ENCODE measurements at places on chromosomes 6 and 20.

DNA sequence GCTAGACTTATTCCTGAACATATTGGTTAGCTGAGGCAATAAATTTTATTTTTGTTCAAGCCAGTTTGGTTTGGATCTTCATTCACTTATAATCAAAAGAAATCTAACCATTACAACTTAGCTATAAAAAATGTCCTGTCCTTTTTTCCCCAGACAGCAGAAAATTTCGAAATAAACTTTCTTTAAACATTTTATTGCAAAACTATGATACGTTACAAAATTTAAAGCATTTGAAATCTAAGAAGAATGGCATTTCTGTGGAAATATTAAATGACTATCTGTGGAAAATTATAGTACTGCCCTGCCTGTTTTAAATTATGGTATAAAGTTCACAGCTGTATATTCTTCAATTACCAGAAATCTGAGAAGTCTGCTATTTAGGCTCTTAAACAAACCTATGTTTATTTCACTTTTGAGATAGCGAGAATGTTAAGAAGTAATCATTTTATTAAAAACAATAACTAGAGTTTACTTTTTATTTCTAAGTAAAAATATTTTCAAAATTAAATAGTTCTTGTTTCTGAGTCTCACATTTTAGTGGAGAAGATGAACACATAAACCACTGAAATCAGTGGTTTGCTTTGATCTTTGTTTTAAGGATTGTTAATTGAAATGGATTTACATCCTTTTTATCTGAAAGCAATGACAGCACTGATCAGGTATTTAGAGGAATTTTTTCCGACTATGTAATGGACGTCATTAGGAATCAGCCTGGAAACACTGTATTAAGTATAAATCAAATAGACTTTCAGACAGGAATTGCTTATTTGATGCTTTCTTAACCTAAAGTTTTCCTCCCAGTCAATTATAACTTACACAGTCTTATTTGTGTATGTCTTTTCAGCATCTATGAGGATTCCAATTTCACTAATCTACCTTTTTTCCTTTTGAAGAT lies 553.7 kb downstream of the COL12A1 start:
- DNase-seq: no peak

DNA sequence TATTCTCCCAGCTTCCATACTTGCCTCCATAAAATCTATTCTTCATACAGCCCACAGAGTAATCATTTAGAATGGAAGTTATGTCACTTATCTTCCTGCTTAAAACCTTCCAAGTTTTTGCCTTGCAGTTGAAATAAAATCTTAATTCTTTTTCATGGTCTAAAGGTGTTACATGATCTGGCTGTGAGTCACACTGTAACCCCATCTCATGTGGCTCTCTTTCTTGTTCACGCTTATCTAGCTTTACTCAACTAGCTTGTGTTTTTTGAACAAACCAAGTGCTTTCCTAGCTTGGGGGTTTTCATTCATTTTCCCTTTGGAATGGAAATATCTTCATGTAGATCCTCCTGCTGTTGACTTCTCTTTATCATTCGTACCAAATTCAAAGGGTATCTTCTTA lies 23.6 kb upstream of the THEMIS start:
- no peak for DNase-seq

DNA sequence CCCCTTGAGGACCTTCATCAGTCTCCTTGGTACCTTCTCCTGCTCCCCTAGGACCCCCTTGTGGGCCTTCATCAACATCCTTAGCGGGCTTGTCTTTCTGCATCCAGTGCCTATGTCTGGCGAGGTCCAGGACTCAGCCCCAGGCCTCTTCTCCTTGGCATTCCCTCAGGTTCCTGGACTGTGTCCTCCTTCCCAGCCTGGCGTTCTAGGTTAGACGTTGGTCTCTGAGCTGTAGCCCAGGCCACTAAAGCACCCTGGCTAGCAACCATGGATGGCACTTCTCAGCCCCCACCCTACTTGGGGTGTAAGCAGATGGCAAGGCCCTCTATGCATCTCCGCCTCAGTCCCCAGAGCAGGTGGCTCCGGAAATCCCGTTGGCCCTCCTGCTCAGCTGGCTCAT lies 51.5 kb upstream of the NNAT start:
- DNase-seq: no peak

DNA sequence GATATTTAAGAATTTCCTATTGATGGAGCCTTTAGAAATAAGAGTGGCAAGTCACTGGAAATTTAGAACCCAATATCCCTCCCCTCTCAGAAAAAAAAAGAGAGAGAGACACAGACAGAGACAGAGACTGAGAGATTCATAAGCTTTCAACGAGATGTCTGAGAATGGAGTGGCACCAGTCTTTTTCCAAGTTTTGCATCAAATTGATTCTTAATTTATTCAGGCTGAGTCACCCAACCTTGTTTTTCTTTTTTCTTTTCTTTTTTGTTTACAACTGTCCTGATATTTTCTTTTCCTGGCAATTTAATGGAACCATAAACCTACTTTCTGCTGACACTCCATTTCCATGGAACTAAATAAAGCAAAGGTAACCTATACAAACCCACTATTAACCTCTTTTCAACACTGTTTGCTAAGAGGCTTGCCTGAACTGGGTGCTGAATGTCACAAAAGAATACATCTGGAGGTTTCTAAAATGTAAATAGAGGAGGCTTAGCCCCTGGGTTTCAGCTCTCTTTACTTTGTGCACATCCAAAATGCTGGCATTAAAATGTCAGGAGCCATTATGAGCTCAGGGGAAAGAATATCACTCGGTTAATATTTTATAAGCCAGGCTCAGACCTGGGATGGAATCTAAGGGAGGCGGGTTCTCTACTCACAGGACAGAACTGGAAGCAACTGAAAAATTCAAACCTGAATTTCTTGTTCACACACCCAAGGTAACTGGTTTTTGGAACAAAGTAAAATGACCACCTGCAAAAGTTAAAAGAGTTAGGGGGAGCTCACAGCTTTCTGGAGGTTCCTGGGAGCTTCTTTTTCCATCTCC lies 100.8 kb downstream of the BFSP1 start:
- no peak for DNase-seq

GRCh38 chr6:110652520-110652919 lies 162.7 kb downstream of the CDK19 start:
- no peak for DNase-seq

DNA sequence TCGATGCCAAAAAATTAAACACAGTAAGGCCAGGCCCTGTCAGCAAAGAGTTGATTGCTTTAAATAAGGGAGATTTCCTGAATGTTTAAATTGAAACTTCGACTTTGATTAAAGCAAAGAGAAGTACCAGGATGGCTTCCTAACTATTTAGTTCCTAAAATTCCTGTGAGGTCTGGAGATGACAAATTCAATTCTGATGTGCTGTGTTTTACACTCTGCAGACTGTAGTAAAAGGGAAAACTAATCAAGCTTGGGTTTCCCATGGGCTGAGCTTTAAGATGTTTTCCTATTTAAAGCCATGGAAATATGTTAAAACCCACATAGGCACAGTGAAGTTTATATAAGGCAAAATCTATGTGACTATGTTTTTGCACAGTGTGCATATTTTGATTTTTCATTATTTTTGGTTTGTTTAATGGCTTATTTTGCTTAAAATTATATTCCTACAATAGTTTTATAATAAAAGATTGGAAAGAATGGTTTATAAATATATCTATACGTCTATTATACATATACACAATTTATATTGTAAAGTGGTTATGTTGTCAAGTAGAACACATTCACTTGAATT lies 198.5 kb upstream of the EYA4 start:
- no peak for DNase-seq

- DNase-seq: no peak
Observed at GRCh38 chr6:93974332-93974731, 555.0 kb upstream of the EPHA7 start.

DNA sequence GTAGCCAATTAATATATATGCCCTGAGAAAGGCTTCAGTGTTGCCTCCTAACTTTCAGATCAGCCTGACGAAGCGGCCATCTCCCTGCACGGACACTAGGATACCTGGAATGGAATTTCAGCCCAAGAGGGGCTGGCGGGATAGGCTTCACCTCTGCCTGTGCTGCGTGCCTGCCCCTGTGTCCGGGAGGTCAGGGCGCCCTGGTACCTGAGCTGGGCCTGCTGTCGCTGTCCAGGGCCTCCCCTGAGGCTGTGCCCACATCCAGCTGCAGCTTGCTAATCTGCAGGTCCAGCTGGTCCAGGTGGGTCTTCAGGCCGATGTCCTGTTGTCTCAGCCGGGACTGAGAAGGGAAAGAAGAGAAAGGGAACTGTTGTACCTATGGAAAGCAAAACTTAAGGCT lies 8.6 kb downstream of the DACT2 start:
- DNase-seq: no peak

DNA sequence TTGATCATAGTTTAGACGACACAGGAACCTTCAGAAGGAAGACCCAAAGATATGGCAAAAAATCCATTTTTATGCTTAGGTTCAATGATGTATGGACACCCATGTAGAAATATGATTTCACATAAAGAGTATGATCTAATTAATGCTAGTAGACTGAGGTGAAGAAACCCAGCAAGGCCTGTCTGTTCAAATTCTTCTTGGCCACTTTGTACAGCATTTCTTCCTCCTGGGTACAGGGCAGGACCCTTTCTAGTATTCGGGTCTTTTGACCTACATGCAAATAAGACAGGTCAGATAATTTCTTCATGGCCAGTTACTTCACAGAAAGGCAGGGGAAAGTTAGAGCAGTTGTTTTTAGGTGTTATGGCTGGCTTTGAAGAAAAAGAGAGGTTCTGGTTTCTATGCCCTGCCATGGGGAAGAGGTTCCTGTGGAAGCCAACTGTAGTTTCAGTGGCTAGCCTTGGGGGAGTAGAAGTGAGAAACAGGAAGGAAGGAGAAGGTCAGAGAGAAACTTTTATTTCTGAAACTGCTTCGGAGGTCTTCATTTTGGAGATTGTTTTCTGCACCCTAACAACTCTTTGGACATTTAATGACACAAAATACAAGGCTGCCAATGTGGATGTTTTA lies 208.3 kb downstream of the PTPRK start:
- DNase-seq: no peak
